ENCODE measurements at places on chromosomes 3 and 15.

DNA sequence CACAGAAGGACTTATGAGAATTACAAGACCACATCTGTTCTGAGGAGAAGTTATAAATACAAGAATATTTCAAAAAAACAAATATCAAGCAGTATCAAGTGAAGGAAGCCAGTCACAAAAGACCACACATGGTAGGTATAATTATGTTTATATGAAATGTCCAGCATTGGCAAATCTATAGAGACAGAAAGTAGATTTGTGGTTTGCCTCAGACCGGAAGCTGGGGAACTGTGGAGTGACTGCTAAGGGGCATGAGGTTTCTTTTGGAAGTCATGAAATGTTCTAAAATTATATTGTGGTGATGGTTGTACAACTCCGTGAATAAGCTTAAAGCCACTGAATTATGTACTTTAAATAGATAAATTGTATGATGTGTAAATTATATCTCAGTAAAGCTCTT, 136.9 kb downstream of the FRMD5 start:
- no peak for DNase-seq

DNA sequence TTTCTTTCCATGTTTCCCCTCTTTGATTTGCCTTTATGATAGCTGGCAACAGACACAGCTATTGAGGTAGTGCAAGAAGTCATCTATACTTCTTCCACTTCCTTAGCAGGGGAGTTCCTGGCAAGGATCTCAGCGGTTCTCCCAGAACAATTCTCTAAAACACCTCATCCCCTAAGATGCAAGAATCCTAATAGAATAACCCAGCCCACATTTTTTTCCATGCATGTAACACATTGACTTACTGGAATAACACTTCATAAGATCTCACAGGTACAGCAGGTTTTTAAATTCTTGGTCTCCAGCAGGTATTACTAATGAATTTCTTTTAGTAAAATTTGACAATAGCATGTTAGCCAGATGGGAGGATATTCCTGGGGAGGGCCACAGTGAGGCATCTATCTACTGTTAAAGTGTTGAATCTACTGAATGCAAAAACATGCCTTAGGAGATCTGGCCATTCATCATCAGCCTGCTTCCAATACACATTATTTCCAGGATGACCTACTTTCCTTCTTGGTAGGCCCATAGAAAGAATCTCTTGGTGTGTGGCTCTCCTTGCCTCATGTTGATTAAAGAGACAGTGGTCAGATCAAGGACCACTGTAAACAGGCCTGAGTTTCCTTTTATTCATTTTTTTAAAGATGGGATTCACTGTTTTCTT, 78.5 kb downstream of the RAD18 start:
- DNase-seq: no peak

GRCh38 chr3:119580067-119580760, 922 bp downstream of the ADPRH start:
- peak; percentile 65 for DNase-seq

GRCh38 chr3:101149707-101150106, 156.5 kb upstream of the ABI3BP start:
- DNase-seq: no peak

DNA sequence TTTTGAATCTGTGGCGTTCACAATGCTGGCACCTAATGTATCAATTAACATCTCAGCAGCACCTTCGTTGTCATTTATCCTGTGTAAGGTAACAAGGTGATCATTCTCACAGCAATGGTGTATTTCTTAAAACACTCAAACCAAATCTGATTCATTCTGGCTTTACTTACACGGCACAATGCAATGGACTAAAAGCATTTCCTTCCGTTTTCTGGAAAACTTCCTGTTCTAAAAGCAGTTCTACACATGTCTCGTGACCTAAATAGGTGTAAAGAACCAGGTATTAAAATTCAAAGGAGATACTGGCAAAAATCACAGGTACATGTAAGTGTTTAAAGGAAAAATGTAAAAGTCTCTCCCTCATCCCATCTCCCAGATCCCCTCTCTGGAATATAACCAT, 77.8 kb downstream of the BTD start:
- no peak for DNase-seq

DNA sequence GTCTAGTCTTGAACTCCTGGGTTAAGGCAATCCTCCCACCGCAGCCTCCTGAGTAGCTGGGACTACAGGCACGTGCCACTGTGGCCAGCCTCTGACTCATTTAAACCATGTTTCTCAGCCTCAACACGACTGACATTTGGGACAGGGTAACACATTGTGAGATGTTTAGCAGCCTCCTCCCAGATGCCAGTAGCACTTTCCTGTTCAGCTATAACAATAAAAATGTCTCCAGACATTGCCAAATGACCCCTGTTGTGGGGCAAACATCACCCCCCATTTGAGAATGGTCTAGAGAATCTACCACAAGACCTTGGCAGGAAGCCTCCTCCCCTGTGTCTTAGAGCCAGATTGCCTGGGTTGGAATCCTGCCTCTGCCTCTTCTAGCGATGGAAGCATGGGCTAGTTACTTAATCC, 8.4 kb downstream of the TMEM40 start:
- peak; percentile 70 for DNase-seq

- DNase-seq: no peak
Measured at GRCh38 chr3:195570344-195570743, 13.4 kb downstream of the APOD start.

GRCh38 chr15:45634432-45635190, at the start of gene SQOR:
TSS of gene SQOR (plus strand) at chr15:45635029. CDS start at chr15:45658924, 23,895 bp downstream.
- peak; percentile 88 for DNase-seq

DNA sequence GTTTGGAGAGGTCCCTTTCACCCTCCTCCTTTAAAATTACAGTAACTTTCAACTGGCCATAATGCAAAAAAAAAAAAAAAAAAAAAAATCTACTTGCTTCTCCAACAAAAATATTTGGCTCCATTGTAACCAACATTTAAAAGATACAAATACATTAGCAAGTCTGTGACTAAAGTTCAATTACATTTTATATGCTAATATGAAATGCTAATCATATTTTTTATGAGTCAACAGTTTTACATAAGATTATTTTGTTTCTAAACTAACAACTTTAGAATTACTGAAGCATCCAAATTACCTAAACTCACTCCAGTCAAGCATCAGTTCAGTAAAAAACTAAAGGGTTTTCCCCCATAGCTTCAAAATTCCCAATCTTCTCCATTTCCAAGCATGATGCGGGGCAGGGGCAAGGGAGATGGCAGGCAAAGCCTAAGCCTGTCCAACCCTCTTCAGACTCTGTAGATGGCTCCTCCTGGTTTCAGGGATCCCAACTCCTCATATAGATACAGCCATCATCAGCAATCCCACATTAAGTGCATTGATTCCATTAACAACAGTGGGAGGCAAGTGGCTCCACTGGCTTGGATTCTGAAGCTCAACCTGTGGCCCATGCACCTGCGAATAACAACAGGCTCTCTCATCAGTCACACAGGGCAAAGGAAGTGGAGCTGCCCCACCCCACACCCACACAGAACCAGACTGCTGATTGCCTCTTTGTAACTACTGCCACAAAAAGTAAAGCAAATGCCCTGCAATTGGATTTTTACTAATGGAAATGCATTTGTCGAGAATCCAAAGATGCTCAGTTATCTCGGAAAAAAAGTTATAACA, 15.0 kb downstream of the SFMBT1 start:
- DNase-seq: peak; percentile 78

DNA sequence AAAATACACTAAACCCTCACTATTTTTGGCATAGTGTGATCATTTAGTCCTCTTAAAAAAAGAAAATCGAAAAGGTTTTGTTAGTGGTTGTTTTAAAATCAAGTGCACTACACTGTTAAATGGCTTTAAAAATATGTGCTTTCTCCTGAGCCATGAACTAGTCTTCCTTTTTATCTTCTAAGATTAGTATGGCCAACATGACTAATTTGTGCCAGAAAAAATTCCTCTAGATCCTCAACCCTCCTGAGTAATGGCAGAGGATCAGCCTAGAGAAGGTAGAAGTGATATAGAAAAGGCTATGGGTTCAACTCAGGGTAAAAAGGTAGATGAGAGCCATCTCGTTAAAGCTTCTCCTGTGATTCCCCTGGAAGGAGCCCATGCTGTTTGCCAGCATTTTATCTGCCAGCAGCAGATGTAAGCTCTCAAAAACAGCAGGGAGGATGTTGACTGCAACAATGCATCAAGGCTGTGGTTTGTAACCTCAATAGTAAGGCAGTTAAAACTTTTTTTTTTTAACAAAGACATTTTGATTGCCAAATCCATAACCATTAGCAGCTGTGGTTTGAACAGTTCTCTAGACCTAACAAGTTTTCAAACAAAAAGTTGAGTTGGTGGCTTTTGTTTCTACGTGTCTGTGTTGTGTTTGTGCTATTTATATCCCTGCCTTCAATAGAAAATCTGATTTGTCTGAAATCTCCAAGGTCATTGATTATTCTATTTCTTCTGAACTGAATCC, 30.2 kb upstream of the ZNF609 start:
- peak; percentile 69 for DNase-seq

- DNase-seq: peak; percentile 33
Measured at GRCh38 chr3:53802256-53802880, 43.9 kb downstream of the CHDH start.

DNA sequence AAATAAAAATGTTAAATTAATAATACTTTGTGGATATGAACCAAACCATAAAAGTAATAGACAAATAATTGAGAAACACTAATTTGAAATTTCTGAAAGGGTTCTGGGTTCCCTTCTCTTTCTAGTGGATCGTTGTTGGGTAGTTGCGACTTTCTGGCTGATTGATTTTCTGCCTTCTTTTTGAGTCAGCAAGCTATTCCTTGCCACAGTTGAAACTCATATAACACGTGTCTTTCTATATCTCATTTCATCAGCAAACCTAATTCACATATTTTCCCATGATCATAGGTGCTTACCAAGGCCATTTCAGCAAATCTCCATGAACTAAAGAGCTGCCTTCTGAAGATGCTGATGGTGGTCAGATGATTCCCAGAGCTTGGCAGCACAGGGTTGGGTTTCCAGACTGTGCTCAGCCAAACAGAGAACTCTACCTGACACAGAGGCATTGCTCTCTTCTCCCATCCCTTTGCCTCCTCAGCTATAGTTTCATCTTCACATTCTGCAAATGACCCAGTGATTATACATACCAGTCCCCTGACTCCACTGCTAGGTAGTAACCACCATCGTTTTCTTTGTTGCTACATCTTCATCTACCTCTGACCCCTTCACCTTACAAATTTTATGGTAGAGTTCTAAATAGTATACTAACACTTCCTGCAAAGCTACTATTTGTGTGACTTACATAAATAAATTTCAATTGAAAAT, 383.9 kb upstream of the DPH6 start:
- DNase-seq: no peak

DNA sequence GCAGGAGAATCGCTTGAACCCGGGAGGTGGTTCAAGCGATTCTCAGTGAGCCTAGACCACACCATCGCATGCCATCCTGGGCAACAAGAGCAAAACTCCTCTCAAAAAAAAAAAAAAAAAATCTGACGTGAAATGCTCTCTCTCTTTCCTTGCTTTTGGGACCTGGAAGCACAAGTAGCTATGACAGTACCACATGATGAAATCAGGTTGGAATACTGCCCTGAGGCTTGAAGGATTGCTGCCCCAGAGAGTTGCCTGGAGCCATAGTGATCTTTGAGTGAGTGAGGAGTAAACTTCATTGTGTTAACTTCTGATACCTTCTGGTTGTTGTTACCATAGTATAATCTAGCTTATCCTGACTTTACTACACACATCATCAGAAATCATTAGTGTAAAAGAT, 23.3 kb downstream of the AKAP13 start:
- no peak for DNase-seq

GRCh38 chr3:24198728-24199127, 253.6 kb downstream of the NR1D2 start:
- DNase-seq: no peak

GRCh38 chr3:31732548-31732947, 199.8 kb downstream of the STT3B start:
- no peak for DNase-seq

DNA sequence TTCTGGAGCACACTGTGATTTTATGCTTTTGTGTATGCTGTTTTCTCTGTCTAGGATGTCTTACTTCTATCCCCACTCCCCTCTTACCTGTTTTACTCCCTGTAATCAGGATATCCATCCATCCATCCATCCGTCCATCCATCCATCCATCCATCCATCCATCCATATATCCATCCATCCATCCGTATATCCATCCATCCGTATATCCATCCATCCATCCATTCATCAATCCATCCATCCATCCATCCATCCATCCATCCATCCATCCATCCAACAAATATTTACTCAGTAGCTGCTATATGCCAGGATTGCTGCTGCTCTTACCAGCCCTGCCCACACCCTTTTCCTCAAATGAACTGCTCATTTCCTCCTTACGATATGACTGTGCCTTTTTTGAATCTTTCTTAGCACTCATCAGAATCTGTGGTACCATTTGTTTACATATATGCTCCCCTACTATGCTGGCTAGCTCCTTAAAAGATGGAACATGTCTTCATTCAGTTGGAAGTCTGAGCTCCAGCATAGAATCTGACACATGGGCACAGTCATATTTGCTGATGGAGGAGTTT, 35.2 kb downstream of the USP13 start:
- DNase-seq: no peak

- no peak for DNase-seq
Measured at GRCh38 chr3:139447486-139447885, 28.8 kb downstream of the RBP2 start.

DNA sequence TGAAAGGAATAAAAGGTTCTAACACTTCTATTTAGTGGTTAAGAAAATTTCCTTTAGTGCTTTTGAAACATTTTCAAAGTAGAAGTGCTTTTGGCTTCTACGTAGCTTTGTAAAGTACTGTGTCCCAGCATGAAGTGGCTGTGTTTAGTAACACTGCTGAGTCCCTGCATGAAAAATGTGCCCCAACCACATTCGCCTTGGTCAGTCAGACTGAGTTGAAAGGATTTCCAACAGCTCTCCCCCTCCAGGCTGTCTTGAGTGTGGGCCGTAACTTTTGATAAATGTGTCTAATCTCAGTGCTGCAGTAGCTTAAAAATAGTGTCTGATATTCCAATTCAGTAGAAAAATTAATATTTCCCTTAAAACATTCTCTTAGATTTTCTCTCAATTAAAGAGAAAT, 115.0 kb downstream of the NR1D2 start:
- no peak for DNase-seq

- no peak for DNase-seq
Measured at GRCh38 chr3:147197739-147198138, 208.6 kb downstream of the ZIC4 start.

- no peak for DNase-seq
Measured at GRCh38 chr3:170322566-170323269, 34.8 kb upstream of the SKIL start.
